Lower lobe of right lung (tissue), 2 donors: ENCODE measurements at places on chromosomes 11 and 22.

GRCh38 chr11:64331569-64332371 lies 8.2 kb upstream of the CCDC88B start:
- DNase-seq: peak; percentile 94

DNA sequence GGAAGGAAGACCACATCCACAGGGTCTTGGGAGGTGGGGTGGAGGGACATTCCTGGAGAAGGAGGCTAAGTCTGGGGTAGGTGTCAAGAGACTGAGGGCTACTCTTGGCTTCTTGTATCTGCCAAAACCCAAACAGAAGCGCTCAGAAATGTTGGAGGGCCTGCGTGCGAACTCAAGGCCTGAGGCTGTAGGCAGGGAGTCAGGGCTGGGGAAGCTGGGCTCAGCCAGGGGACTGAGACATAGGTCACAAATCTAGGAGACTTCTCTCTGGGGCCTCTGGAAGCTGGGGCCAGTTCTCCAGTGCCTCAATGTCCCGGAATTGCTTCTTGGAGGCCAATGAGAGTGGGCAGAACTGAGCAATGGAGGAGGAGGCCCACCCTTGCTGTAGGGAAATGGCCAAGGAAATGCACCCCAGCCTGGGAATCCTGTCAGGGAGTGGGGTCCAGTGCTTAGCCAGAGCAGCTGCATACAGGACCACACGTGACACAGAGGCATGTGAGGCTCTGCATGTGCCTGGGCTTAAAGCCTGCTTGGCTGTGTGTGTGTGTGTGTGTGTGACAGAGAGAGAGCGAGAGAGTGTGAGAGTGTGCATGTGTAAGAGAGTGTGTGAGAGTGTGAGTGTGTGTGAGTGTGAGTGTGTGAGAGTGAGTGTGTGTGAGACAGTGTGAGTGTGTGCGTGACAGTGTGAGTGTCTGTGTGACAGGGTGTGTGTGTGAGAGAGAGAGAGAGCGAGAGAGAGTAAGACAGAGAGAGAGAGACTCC lies 141.3 kb downstream of the ST3GAL4 start:
- DNase-seq: no peak

DNA sequence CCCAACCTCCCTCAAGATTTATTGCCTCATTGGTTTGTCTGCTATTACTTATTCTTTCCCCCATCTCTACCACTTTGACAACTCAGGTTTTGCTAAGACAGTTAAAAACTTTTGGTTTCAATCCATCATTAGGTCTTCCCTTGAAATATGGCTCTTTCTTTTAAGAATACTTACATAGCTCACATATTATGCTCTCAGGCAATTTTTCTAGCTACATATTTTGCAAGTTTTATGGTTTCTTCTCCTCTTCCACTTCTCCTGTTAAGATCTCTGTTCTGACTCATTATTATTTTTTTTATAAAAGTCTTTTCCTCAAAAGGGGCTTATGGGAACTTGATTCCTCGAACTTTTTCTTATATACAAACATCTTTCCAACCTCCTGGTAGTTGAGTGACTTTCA lies 192.4 kb upstream of the MPPED2 start:
- no peak for DNase-seq

DNA sequence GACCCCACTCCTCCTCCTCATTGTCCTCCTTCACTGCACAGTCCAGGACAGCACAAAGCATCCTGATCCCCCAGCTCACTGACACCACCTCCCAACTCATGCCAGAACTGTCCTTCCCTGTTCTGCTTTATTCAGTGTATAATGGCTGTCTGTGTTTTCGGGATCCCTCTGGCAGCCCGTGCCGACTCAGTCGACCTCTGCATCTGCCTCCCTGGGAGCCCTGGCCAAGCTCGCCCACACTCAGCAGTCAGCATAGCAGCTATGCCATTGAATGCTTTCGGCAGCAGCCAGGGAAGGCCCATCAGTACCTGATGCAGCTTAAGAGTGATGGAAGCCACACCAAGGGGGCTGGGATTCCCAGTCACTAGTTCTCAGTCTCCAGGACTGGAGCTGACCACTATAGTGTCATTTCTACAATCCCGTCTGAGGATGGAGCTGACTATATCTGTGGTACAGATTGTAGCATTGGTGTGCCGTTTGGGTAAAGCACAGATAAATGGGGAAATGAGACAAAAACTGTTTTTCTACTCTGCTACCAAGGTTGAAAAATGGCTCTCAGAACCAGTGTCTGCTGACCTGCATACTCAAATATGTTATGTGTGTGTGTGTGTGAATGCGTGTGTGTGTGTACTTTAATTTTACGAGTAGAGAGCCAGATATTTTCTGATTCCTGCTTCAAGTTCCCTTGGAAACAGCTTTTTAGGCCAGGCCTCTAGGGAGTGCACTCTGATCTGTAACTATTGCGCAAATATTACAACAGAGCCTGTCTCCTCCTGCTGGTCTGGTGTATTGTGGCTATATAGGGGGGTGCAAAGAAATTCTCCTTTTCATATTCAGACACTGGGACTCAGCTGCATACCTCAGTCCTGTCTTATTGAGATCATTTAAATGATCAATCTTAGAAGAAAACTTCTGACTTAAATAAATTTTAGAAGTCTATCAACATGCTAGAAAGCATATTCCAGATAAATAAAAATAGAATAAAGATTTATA lies 78.8 kb upstream of the TOP3B start:
- DNase-seq: no peak

DNA sequence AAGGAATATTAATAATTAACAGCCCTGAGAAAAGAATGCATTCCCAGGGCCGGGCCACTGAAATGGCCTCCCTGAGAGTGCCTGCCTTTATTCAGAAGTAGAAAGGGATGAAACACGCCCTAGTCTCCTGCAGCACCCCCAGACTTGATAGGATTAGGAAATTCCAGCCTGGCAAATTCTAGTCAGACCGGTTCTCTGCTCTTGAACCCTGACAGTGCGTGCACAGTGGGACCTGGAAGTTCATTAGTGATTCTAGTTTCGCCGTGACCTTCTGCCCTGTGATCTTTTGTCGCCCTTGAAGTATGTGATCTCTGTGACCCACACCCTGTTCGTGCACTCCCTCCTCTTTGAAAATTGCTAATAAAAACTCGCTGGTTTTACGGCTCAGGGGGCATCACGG lies 2.1 kb upstream of the GSTP1 start:
- DNase-seq: peak; percentile 67

DNA sequence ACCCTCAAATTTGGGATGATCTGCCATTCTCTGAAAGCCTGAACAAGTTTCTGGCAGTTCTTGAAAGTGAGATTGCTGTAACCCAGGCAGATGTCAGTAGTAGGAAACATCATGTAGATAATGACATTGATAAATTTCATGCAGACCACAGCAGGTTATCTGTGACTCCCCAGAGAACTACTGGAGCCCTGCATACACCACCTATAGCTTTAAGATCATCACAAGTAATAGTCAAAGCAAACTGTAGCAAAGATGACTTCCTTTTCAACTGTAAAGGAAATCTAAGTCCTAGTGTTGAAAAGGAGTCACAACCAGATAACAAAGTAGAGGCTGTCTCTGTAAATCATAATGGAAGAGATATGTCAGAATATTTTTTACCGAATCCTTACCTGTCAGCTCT lies 31.0 kb downstream of the DDIAS start:
- no peak for DNase-seq

DNA sequence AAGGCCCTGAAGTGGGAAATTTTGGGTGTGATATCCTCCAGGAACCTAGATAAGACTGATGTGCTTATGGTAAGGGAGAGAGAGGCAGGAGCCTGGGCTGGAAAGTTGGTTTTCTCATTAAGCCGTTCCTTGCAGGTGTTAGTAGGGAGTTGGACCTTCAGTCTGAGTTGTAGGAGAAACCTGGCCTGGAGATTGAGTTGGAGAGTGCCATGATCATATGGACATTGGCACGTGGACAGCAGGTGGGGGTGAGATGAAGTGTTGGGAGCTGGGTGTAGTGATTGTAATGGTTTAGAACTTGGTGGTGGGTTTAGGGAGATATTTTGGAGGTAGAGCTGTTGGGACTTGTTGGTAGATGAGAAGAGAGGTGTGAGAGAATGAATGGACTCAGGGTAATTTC lies 4.9 kb downstream of the PPP6R2 start:
- no peak for DNase-seq

GRCh38 chr11:113805640-113806039 lies 26.0 kb downstream of the CLDN25 start:
- no peak for DNase-seq

- DNase-seq: no peak
Measured at GRCh38 chr22:27794226-27794625, 7.3 kb downstream of the MN1 start.

GRCh38 chr22:31825513-31825912 lies 71.7 kb downstream of the DEPDC5 start:
- no peak for DNase-seq
